ENCODE measurements at places on chromosomes 2 and 18.

DNA sequence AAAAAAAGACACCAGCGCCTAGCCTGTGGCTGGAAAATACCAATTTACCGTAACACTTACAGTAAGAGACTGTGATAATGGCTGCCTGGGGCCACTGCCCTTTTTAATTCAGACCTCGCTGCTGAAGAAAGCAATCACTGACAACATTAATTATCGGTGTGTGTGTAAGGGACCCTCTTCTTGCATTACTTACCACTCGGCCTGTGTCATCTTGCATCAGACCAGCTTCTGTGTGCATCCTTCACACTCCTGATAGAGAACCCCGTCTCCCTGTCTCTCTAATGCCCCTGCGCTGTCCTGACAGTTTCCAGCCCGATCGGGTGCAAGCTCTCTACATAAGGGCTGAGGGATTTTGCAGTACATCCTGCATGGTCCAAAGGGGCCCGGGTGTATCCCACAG, 124.4 kb downstream of the ZNF516 start:
- DNase-seq: no peak

DNA sequence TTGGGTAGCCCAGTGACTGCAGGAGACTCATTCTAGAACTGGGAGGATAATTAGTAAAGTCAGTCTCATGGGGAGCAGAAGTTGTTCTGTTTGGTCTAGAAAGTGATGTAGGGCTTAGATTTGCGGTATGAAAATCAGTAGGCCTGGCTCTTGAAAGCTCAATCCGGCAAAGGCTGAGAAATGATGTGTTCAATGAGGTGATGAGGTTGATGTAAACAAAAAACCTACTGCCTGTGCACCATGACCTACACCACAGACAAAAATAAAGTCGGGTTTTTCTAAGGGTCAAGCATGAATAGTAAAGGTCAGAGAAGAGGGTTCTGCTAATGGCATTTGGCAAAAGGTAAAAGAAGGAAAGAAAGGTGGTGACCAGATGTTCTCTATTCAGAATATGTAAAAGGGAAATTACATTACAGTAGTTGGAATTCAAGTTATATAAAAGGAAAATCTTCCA, 80.8 kb upstream of the COL5A2 start:
- DNase-seq: no peak

GRCh38 chr18:62852851-62853250, 137.5 kb downstream of the PHLPP1 start:
- DNase-seq: no peak

- no peak for DNase-seq
These were observed at the start of gene MFSD2B for GRCh38 chr2:24009680-24010476. Gene MFSD2B, plus strand, starts transcription at chr2:24010085. Its CDS starts 12 bp downstream, at chr2:24010097.

DNA sequence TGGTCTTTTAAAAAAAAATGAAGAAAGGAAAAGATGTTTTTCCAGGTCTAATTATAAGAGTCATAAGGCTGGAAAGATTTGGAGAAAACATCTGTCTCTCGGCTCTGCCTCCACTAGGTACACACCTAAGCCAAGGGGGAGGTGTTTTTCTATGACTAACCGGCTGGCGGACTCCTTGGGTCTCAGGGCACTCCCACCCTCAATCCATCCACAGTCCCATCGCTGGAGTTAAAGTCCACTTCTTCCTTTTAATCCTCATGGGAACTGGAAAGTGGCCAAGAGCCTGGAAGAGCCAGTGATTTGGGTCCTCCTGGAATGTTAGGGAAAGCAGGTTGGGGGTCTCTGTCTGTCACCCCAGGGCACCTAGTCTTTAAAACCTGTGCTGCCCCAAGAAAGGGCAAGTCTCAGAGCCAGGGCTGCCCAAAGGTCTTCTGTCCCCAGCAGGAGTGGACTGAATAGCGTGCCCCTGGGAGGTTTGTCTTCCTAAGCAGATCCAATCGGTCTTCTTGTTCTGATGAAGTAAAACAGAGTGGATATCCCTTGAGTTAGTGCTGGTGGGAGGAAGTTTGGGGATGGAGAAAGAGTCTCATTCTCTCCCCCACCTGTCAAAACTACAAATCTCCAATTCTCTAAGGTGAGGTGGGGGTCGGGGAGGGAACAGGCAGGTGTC, 66.4 kb downstream of the MCFD2 start:
- no peak for DNase-seq

- DNase-seq: peak; percentile 46
These were observed 829 bp downstream of the ACVR1C start for GRCh38 chr2:157627594-157628476.

DNA sequence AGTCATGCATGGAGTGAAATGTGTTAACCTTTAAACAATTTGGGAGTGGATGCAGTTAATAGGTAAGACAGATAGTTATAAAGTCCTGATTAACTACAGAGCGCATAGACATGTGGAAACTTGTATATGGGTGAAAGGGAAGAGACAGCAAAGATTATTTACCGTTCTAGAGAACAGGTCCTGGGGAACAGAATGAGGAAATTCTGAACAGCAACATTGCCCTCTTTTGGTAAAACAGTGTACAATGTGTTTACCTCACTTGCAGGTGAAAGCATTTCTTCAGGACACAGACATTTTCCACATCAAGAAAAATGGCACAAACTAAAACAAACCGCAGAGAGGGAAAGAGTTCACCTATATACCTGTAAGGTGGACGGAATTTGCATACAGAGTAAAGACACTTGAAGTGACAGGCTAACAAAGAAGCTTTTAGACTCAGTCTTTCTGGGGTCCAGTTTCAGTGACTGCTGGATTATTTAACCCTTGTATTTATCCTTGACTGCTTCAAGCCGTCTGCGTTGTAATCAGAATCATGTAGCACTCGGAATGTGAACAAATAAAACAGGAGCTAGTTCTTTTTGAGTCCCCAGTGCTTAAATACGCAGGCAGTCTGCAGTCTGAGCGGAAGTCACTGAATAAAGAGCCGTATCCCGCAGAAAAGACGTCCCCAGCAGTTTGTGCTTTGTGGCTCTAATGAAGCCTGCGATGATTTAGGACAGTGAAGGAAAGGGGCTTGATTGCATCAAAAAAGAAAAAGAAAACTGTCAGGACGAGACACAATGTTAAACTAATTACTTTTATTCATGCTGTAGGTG, 364.8 kb upstream of the GALNT5 start:
- DNase-seq: no peak

All from activated CD4-positive, alpha-beta T cell treated with anti-CD3 and anti-CD28 coated beads for 4 hours (primary cell).